WERI-Rb-1 (cell line): ENCODE measurements at places on chromosomes 2 and 18.

DNA sequence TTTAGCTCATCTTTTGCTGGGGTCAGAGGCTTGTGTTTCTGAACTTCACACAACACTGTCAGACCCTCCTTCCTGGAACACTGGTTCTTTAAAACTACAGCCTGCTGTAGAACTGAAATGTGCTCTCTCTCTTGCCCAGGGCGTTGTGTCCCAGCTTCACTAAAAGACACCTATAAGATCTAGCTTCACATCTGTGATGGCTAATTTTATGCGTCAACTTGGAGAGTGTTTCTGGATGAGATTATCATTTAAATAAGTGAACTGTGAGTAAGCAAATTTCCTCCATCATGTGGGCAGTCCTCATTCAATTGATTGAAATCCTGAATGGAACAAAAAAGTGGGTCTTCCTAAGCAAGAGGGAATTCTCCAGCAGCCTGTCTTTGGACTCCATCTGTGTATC, 140.3 kb downstream of the OSR1 start:
- DNase-seq = no peak

- DNase-seq = no peak
Observed at GRCh38 chr2:81481242-81481993, 1176.9 kb upstream of the LRRTM1 start.

DNA sequence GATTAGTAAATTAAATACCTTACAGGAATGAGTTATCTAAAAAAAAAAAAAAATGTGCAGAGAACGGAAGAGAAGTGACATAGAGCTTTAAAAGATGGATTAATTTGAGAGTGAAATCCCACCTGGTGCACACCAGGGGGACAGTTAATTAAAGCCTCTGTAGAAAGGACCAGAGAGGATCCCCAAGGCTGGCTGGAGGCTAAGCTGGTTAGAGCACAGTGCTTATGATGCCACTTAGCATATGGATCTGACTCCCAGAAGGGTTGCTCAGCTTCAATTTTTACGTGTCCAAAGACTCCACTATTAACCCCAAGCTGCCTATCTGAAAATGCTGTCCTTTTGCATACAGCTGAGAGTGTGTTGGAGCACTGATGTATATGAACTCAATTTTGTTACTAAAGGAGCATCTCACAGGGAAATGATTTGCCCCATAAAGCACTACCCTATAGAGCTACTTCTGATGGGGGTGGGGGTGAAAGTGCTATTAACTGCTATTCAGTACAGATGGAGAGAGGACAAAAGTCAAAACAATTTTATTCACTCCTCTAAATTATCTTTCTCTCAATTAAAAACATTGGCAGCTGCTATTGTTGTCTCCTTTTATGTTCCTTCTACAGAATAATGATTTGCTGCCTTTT, 15.2 kb upstream of the SLC8A1 start:
- DNase-seq = peak; percentile 78

DNA sequence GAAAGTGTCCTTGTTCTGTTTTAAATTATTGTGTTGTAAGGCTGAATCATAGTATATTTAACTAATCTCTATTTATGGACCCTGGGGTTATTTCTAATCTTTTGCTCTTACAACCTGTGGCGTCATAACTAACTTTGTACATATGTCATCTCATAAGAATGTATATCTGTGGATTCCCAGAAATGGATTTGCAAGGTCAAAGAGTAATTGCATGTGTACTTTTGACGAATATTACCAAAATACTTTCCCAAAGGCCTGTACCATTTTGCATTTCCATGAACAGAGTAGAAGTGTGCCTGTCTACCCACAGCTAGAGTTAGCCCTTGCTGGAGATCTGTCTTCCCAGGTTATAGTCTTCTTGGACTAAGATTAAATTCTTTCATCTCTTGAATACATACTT, 42.8 kb downstream of the SEMA4F start:
- DNase-seq = no peak

- DNase-seq = no peak
Observed at GRCh38 chr2:144014103-144014502, 505.8 kb downstream of the ZEB2 start.

DNA sequence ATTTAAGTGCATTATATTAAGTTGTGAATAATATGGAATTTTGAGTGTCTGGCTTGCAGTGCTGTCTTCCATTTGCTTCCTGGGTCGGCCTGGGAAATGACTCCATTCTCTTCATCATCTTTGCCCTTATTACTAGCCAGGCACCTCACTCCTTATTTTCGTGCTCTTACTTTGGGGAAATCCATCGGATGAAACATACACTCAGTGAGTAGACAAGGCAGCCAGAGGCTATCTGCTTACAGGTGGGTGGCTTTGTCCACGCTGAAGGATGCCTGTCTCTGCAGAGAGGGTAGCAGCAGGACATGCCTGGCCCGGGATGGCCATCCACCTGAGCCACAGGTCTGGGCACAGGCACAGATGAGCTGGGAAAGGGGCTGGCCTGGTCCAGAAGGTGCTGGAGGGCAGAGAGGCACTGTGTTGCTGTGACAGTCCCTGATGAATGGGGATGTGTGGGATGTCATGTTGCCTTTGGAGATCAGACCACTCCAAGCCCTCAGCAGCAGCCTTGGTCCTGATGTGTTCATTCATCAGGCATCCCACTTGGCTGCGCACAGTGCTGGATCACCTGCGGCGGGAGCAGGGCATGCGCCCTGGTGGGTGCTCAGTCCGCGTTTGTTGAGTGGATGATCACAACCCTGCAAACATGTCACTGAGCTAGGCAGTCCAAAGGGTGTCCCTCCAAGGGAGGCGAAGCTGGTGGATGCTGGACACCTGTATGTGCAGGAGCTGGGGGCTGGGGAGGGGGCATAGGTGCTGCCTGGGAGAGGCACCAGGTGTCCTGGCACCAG, 236.0 kb downstream of the LDLRAD4 start:
- no peak for DNase-seq

DNA sequence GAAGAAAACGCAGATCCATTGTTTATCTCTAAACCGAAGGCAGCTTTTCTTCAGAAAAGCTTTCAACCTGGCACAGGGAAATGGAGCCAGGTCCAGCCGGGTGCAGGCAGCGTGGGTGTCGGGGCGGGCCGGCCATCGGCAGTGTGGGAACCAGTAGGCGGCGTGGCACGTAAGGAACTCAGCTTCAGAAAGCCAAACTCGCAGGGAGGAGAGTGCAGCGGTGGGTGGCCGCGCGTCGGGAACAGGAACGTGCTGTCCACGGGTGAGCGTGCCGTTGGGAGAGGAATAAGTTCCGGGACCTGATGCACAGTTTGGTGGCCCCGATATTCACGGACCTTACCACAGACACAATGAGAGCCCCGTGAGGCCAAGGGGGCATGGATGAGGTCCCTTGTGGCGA, 270.4 kb downstream of the TWIST2 start:
- DNase-seq = no peak

GRCh38 chr18:24006712-24007313, 7.7 kb upstream of the TTC39C start:
- no peak for DNase-seq

- peak; percentile 50 for DNase-seq
Observed at GRCh38 chr18:65725251-65726050, 25.4 kb upstream of the CDH7 start.

DNA sequence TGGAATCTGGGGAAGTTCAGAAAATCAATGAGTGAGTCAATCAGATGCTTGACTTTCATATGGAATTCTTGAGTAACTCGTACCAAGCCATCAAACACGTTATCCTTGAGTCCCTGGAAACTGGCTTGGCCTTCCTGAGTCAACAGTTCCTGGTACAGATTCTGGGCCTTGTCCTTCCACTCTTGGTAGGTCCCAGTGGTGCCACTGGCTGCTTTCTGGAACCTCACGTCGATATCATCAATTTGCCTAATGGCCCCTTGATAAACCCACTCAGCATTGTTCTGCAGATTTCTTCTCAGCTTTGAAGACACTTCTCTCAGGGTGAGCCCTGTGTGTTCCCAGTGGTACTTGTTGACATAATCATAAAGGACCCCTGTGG, 41.1 kb downstream of the APOB start:
- no peak for DNase-seq

DNA sequence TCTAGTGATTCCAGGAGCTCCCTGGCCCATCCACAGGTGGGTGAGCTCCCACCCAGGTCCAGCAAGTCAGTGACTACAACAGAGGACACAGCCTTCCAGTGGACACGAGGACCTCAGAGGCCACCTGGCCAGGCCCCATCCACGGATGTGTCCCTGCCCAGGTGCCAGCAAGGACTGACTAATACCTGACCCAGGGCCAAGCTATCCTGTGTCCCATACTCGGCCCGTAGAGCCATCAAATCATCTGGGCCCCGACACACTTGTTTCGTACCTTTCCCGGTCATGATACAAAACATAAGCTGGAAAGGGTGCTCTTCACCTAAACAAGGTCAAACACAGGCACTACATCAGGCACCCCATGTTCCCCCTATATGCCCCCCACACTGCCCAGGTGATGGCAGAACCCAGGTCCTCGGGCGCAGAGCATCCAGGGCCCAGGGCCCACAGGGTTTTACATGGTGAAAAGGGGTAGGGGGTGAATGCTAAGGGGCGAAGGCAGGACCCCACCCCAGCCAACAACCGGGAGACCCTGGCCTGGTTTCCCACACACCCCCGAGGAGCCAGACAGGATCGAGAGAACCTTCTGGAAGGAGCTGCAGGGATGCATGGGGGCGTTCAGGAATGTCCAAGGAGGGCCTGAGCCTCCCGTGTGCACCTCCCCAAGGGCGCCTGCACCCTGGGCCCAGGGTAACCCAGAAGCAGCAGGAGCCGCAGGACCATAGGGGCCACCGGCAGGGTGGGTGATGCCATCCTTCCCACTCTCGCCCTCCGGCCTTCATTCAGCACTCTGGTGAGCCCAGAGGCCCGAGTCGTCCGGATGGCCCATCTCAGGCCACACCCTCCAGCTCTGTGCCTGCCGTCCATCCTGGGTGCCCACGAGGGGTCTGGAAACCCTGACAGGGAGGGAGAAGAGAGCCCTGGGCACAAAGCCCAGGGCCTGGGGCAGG, 94.3 kb downstream of the HDAC4 start:
- no peak for DNase-seq

GRCh38 chr18:7908681-7909299, 341.7 kb downstream of the PTPRM start:
- DNase-seq = no peak

DNA sequence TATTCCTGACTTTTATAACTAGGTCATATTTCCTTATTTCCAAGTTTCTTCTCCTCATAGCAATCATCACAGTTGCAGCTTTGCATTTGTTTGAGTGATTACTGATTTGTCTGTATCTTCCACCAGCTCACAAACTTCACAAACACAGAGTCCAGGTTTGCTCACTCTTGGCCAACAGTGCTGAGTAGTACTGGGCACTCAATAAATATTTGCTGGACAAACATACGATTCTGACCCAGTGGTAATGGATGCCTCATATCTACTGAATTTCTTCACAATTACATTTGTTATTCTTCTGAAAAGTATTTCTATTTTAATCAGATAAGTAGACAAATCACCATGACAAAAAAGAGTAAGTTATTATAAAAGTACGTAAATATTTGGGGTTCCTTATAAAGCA, 516.3 kb downstream of the TDRD15 start:
- no peak for DNase-seq

DNA sequence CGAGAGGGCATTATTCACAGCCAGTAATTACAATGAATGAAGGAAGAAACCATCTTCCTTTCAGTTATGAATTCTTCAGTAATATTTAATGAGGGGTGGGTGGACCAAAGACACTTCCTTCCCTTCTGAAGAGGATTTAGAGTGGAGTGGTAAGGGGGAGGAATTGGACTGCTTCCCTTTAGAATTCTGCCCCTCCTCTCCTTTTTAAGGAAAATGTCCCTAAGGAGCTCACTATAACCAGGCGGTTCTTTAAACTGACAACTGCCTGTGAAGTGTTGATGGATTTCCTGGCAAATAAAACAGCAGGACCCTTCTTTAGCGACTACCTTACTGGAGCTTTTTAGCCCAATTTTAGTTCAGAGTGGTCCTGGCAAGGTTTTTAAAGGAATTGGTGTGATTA, 86.4 kb downstream of the LIMS1 start:
- no peak for DNase-seq

DNA sequence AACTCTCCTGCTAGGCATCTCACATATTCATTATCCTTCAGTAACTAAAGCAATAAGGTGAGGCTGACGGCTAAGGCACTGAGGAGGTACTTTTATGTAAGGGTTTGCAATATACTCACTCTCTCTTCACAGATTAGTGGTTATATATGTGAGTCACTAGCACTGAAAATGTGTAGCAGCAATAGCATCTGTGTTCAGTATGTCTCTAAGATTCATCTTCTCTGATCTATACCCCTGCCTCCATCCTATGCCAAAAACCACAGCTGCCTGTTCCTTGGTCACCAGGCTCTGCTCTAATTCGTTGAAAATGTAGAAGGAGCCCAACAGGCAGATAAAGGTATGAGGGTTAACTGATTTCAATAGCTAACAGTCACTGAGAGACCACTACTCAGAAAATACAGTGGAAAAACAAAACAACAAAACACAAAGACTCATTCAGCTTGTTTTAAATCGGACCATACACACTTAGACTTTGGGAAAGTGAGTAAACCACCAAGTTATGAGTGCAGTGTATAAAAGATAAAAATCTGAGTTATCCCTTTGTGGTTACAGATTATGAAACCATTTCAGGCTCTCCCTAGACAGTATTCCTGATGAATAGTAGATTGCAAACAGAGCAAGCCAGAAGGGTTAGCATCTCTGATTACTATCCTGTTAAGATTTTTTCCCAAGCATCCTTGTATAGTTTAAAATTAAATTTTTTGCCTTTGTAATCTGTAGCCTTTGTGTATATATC, 75.3 kb upstream of the CYP26B1 start:
- no peak for DNase-seq

DNA sequence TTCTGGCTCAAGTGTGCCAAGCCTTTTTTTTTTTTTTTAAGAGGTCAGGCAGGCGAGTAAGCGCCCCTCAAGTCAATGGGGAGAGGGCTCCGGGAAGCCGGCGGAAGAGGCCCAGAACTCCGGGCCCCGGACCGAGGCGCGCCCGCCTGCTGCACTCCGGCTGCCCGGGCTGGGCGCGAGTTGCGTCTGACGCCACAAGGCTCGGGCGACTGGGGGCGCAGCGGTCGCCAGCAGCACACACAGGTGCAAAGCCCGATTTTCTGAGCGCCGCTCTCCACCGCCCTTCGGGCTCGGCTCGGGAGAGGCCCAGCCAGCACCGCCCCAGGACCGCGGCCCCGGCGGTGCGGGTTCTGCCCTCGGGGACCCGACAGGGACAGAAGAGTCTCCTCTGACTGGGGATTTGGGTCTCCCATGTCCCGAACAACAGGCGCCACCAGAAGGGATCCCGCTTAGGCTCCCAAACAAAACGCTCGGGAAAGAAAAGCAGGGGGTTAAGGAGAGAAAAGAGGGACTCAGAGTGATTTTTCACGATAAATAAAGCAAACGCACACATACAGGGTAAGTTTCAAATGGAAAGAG, 787 bp downstream of the ERBB4 start:
- peak; percentile 15 for DNase-seq
